H1 (cell line): ENCODE measurements at places on chromosomes 4 and X. TPM values are rescaled to one million over a fixed set of nuclear protein-coding genes. Genes with fewer than 3 reads are reported as not detected.

UCP1 gene
- 0.20 and 0.29 TPM in 2 replicates for total RNA-seq

DNA sequence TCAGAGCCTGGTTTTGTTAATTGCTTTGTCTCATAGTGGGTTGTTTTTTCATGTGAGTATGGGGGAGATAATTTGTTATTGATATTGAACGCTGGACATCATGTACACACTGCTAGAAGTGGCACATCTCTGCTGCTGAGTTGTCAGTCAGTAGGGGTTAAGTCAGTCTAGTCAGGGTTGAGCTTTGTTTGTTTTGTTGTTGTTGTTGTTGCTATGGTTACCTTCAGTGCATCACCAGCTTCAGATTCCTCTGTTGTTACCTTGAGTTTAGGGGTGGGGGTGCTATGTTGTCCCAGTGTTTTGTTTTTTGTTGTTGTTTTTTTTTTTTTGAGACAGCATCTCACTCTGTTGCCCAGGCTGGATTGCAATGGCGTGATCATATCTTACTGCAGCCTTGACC, 9.9 kb downstream of the YIPF6 start:
- no peak for DNase-seq
- H3K36me3 ChIP-seq: peaks cover 10% of the 10 kb centered on the region; the same call in 1 of the 2 replicates
- H3K27ac ChIP-seq: peak overlapping the region; percentile 63; the same call in 1 of the 2 replicates
- H3K27me3 ChIP-seq: no peaks in the 10 kb centered on the region
- no peak overlapping the region for H3K4me3 ChIP-seq

VSIG4 gene
- total RNA-seq: not detected in 2 replicates

DNA sequence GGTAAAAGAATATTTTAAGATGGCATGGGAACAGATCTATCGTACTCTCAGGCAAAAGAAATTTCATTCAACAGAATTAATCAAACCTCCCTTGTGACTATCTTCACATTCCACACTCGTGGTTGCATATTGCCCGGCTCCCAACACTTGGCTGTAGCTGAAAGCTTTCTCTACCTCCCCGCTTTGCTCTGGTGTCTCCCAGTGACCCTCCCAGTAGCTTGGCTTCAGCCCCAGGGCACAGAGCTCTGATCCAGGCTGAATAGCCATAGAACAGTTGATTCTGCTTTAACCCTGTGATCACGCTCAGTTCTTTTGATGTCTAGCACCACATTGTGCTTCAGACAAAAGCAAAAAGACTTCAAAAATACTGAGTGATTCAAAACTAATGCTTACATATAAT, 24.6 kb downstream of the SLC7A11 start:
- H3K4me1 ChIP-seq: peaks cover 14% of the 10 kb centered on the region
- DNase-seq: no peak
- no peak overlapping the region for H3K27ac ChIP-seq
- H3K4me3 ChIP-seq: no peak overlapping the region

CENPE gene
- total RNA-seq: 49.0 and 51.0 TPM in 2 replicates

DNA sequence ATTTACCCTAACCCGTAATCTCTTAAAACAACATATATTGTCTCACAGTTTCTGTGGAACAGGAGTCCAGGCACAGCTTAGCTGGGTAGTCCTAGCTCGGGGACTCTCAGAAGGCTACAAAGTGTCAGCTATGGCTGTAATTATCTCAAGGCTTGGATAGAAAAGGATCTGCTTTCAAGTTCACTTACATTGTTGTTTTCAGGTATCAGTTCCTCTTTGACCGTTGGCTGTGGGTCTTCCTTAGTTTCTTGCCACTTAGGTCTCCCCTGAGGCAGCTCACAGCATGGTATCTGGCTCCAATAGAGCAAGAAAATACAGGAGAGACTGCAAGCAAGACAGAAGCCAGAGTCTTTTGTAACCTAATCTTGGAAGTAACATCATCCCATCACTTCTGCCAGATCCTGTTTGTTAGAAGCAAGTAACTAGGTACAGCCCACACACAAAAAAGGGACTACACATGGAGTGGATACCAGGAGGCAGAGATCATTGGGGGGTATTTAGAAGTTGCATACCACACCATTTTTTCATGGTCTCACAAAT, 137.0 kb downstream of the MAGEB5 start:
- no peaks in the 10 kb centered on the region for H3K36me3 ChIP-seq
- H3K27me3 ChIP-seq: no peaks in the 10 kb centered on the region
- DNase-seq: no peak
- H3K4me1 ChIP-seq: no peaks in the 10 kb centered on the region
- H3K27ac ChIP-seq: no peak overlapping the region

GRCh38 chr4:55500072-55500471, 46.6 kb downstream of the CLOCK start:
- no peaks in the 10 kb centered on the region for H3K4me1 ChIP-seq
- no peaks in the 10 kb centered on the region for H3K27me3 ChIP-seq
- no peak overlapping the region for H3K27ac ChIP-seq
- H3K36me3 ChIP-seq: peaks cover 4% of the 10 kb centered on the region; the same call in 1 of the 2 replicates

- no peak overlapping the region for H3K4me3 ChIP-seq
- H3K4me1 ChIP-seq: no peaks in the 10 kb centered on the region
- H3K36me3 ChIP-seq: no peaks in the 10 kb centered on the region
- H3K27ac ChIP-seq: no peak overlapping the region
Measured at GRCh38 chr4:18057821-18058533, 36.4 kb upstream of the LCORL start.

DNA sequence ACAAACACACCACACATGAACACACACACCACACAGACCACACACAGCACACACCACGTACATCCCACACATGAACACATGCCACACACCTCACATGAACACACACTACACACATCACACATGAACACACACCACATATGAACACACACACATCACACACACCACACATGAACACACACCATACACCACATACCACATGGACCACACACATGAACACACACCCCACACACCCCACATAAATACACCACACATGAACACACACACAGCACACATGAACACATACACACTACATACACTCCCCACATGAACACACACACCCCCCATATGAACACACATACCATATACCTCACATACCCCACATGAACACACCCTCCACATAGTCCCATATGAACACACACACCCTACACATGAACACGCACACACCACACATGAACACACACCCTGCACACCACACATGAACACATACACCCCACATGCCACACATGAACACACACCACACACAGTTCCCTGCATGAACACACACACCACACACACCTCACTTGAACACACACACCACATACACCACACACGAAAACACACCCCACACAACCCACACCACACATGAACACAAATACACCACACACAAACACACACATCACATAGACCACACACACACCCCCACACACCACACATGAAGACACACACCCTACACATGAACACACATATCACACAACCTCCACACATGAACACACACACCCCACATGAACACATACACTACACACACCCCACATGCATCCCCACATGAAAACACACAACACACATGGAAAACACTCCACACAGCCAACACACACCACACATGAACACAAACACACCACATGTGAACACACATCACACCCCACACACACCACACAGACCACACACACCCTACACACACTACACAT, 18.3 kb downstream of the PNMA6E start:
- H3K27ac ChIP-seq: no peak overlapping the region
- no peak overlapping the region for H3K4me3 ChIP-seq
- peaks cover 3% of the 10 kb centered on the region; the same call in 1 of the 2 replicates for H3K4me1 ChIP-seq
- no peak for DNase-seq
- no peaks in the 10 kb centered on the region for H3K36me3 ChIP-seq
- H3K27me3 ChIP-seq: no peaks in the 10 kb centered on the region

- H3K4me1 ChIP-seq: no peaks in the 10 kb centered on the region
- DNase-seq: no peak
- peaks cover 5% of the 10 kb centered on the region for H3K27me3 ChIP-seq
- no peak overlapping the region for H3K27ac ChIP-seq
- H3K36me3 ChIP-seq: no peaks in the 10 kb centered on the region
Measured at GRCh38 chr4:77194989-77195388, 38.0 kb downstream of the CCNG2 start.

- no peaks in the 10 kb centered on the region for H3K36me3 ChIP-seq
- no peak for DNase-seq
- no peak overlapping the region for H3K4me3 ChIP-seq
- H3K4me1 ChIP-seq: no peaks in the 10 kb centered on the region
- H3K27me3 ChIP-seq: no peaks in the 10 kb centered on the region
Measured at GRCh38 chrX:19541196-19541595, 25.9 kb upstream of the MAP3K15 start.

LONRF3 gene
- total RNA-seq: 0.11 TPM in 1 of 2 replicates, not detected in the other

- H3K36me3 ChIP-seq: no peaks in the 10 kb centered on the region
- H3K4me3 ChIP-seq: no peak overlapping the region
- H3K27me3 ChIP-seq: no peaks in the 10 kb centered on the region
- H3K27ac ChIP-seq: no peak overlapping the region
- DNase-seq: no peak
Measured at GRCh38 chr4:8639777-8640720, 47.5 kb downstream of the CPZ start.

DNA sequence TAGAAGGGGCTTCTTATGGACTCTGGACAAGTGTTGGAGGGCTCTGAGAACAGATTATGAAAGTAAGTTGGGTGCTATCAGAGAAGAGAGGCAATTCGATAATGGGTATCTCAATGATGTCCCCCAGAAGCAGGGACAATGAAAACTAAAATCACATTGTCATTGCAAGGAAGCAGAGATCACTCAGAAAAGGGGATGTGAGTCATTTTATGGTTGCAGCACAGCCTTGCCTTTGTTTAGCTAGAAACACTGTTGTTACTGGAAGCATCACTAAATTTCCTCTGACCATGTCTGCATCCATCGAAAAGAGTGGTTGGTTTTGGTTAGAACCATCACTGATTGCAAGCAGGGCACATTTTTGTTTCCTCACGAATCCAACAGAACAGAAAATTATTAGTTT, 246.8 kb upstream of the NWD2 start:
- no peak for DNase-seq
- H3K27me3 ChIP-seq: no peaks in the 10 kb centered on the region
- H3K4me3 ChIP-seq: no peak overlapping the region
- H3K4me1 ChIP-seq: no peaks in the 10 kb centered on the region; the same call in 1 of the 2 replicates
- H3K27ac ChIP-seq: no peak overlapping the region
- H3K36me3 ChIP-seq: no peaks in the 10 kb centered on the region

ATOH1 gene
- total RNA-seq: 0.61 and 0.76 TPM in 2 replicates

AMBN gene
- not detected in 2 replicates for total RNA-seq

GRCh38 chr4:162959046-162959445, 207.6 kb downstream of the NAF1 start:
- no peaks in the 10 kb centered on the region for H3K36me3 ChIP-seq
- no peak overlapping the region for H3K4me3 ChIP-seq
- H3K27ac ChIP-seq: no peak overlapping the region
- peak; percentile 46 for DNase-seq
- H3K27me3 ChIP-seq: no peaks in the 10 kb centered on the region
- H3K4me1 ChIP-seq: no peaks in the 10 kb centered on the region

DNA sequence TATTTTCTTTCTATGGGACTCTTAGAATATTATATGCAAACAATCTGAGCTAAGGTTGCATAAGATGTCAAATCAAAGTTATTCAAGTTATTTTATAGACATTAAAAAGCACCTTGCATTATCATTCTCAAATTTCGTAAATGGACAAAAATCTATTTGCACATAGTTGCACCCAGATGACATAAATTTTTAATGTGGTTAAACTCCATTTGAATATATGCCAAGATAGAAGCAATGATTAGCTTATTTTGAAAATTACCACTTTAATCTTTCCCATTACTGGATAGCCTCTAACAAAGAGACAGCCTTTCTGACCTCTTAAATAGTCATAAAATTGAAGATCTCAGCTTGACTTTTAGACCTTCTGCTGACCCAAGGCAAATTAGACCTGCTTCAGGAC, 386.8 kb downstream of the RAPGEF2 start:
- H3K4me3 ChIP-seq: no peak overlapping the region
- H3K36me3 ChIP-seq: no peaks in the 10 kb centered on the region
- DNase-seq: no peak
- H3K27me3 ChIP-seq: no peaks in the 10 kb centered on the region

DNA sequence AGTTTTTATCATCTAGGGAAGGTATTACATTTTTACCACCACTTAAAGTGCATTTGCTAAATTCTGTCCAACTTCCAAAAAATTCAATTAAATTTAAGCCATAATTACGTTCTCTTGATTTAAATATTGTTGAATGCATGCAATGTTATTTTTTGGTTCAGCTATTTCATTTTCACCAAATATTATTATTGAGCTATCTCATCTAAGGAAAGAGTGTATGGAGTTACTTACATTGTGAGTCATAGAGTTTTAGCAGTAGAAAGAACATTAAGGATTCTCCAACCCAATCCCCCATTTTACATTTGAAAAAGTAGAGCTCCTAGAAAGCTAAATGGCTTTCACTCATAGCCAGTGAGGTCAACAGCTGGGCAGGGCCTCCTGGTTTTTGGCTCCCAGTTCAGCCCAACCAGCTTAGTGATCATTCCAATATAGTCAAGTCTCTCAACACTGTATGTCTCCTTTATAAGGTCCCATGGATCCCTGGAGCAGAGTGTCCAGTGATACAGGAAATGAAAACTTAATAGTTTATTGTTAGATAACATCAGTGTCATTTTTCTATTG, 60.5 kb downstream of the NDNF start:
- no peaks in the 10 kb centered on the region for H3K36me3 ChIP-seq
- H3K27ac ChIP-seq: no peak overlapping the region
- peak overlapping the region; percentile 10; the same call in 1 of the 2 replicates for H3K4me3 ChIP-seq
- H3K27me3 ChIP-seq: no peaks in the 10 kb centered on the region
- DNase-seq: peak; percentile 17
- H3K4me1 ChIP-seq: peaks cover 2% of the 10 kb centered on the region; the same call in 1 of the 2 replicates

GRCh38 chr4:184728858-184729257, 5.0 kb downstream of the CENPU start:
- H3K27me3 ChIP-seq: no peaks in the 10 kb centered on the region
- H3K4me3 ChIP-seq: no peak overlapping the region
- no peak for DNase-seq
- H3K36me3 ChIP-seq: peaks cover 29% of the 10 kb centered on the region
- H3K4me1 ChIP-seq: peaks cover 6% of the 10 kb centered on the region; the same call in 1 of the 2 replicates

BEND2 gene
- total RNA-seq: not detected in 2 replicates

- H3K4me3 ChIP-seq: no peak overlapping the region
- no peak for DNase-seq
- no peaks in the 10 kb centered on the region for H3K4me1 ChIP-seq
- no peak overlapping the region for H3K27ac ChIP-seq
- no peaks in the 10 kb centered on the region for H3K36me3 ChIP-seq
Measured at GRCh38 chrX:128805236-128805635, 718.1 kb downstream of the SMARCA1 start.
